Fibroblast of skin of left quadriceps (primary cell): ENCODE measurements at places on chromosomes 5 and 9.

DNA sequence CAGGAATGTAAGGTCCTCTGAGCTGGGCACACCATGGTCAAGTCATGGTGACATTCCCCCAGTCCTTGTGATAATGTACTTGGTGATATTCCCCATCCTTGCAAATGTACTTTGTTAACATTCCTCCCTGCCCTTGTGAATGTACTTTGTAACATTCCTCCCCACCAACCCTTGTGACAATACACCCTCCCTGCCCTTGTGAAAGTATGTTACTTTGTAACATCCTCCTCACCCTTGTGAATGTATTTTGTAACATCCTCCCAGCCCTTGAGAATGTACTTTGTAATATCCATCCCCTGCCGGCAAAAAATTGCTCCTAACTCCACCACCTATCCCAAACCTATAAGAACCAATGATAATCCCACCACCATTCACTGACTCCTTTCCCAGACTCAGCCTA lies 53.3 kb downstream of the RAPGEF6 start:
- DNase-seq, result no peak

DNA sequence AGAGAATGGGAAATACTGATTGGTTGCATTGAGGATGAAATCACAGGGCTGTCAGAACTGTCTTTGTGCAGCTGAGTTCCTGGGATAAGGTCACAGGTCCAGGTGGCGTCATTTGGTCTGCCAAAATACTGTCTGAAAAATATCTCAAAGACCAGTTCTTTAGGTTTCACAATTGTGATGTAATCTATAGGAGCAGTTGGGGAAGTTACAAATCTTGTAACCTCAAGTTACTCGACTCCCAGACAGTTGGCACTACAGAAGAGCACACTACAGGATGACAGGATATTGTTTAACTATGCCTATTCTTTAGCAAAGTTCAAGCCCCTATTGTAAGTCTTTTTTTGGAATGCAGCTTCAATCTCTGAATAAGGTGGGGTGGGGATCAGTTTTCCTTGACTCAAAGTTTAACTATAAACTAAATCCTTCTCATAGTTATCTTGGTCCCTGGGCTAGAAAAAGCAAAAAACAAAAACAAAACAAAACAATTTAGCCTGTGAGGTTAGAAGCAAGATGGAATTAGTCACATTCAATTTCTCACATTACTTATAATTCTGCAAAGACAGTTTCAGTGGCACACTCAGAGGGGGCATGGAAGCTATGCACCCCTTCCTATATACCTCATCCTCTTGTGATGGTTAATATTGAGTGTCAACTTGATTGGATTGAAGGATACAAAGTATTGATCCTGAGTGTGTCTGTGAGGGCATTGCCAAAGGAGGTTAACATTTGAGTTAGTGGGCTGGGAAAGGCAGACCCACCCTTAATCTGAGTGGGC lies 276.0 kb downstream of the AUH start:
- DNase-seq, result no peak

DNA sequence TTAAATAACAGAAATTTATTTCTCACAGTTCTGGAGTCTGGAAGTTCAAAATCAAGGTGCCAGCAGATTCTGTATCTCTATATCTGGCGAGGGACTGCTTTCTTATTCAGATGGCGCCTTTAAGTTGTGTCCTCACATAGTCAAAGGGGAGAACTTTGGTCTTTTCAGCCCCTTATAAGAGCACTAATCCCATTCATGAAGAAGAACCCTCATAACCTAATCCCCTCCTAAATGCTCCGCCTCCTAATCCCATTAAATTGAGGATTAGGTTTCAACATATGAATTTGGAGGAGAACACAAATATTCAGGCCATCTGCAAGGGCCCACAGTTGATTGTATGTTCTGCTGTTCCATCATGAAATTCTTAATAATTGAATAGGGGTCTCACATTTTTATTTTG lies 10.8 kb upstream of the CCDC152 start:
- DNase-seq, result no peak

DNA sequence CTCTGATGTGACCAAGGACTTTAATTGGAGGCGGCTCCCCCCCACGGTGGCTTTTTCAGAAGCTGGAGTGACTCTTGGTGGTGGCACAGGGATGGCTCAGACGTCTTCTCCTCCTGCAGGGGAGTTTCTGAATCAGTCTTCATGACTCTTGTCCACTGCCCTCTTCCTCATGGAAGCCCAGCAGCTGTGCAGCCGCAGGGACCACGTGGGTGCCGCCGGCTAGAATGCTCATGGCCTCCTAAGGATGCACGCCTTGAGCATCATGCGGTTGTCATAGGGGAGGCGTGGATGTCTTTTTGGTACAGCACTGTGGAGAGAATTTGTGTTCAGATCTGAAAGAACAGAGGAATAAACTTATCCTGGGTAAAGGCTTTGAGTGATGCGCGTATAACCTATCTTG lies 1.3 kb downstream of the TEX53 start:
- DNase-seq, result no peak

DNA sequence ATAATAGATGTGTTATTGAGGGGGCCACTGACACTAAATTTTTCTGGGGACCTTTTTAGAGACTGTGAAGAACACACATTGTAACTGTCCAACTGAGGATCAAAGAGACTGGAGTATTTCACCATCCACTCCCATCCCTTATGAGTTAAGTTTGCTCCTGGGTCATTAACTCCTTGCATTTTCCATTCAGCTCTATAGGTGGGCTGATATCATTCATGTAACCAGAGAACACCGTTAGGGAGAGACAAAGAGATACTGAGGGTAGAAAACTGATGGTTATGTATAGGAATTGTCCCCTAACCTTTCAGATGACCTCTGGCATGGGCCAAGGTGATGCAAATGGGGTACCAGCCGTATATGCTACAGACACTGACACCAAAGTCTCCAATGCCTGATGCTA lies 142.4 kb upstream of the TLR4 start:
- DNase-seq, result no peak

- DNase-seq, result peak; percentile 31
Measured at GRCh38 chr5:103424453-103425205, 138.0 kb downstream of the NUDT12 start.

GRCh38 chr5:68445257-68446069 lies 229.9 kb downstream of the PIK3R1 start:
- DNase-seq, result no peak

GRCh38 chr5:159359408-159359807 lies 29.1 kb upstream of the IL12B start:
- DNase-seq, result no peak

GRCh38 chr9:108831496-108832178 lies 24.1 kb downstream of the ACTL7B start:
- no peak for DNase-seq

GRCh38 chr5:36414869-36415282 lies 113.2 kb upstream of the RANBP3L start:
- DNase-seq, result peak; percentile 39

DNA sequence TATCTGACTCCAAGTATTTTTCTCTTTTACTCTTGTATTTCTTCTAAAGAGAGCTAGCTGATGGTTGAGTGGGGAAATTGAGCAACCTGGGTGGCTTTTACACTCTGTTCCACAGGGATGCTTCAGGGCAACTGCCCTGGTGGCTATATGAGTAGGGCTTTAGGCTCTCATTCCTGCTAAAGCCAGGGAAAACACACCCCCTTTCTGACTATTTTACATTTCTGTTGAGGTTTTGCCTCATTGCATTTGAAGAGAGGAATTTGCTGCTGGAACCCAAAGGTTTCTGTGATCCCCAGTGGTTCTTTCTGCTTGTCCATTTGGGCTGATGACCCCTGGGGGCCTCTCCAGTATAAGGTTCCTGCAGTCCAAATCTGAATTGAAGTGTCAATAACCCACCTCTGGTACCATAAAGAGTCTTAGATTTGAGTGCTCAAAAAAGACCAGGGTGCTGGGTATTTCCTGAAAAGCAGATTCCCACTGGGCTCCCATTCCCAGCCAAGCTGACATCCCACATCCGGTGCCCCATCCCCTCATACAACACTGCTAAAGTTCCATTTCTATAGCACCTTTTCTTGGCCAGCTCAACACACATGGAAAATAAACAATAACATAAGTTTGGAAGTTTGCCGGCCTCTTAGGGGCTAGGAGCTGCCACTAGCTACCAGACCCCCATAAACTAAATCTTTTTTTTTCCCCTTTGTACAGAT lies 59.5 kb downstream of the PAPPA start:
- no peak for DNase-seq

- DNase-seq, result no peak
Measured at GRCh38 chr5:22500556-22500955, 352.6 kb downstream of the CDH12 start.

- peak; percentile 87 for DNase-seq
Measured at GRCh38 chr5:14265570-14265969, 122.4 kb downstream of the TRIO start.

GRCh38 chr5:64939772-64940510 lies 171.2 kb downstream of the CWC27 start:
- no peak for DNase-seq

DNA sequence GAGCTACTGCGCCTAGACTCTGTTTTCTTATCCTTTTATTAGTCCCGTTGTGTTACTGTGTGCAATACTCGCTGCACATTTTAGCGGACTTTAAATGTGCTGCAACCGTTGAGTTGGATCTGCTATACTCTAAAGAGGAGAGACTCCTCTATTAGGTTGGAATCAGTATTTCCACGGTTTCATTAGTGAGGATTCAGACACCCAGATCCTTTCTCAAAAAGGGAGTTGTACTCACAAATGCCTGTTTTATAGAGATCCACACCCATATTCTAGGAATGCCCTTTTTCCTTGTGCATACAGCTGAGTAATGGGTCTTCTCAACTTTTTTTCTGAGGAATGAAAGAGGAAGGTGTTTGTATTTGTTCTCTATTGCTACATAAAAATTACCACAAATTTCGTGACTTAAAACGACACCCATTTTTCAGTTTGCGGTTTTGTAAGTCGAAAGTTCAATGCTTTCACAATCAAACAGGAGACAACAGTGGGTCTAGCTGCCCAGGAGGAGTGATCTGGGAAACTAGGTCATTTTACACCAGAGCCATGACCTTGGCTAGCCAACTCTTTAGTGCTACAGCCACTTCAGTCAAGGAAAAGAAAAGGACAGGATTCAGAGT lies 52.8 kb upstream of the SLC44A1 start:
- no peak for DNase-seq

- no peak for DNase-seq
Measured at GRCh38 chr5:55136521-55136920, 23.4 kb upstream of the GPX8 start.

- DNase-seq, result no peak
Measured at GRCh38 chr9:137295238-137295811, 6.7 kb downstream of the NRARP start.

DNA sequence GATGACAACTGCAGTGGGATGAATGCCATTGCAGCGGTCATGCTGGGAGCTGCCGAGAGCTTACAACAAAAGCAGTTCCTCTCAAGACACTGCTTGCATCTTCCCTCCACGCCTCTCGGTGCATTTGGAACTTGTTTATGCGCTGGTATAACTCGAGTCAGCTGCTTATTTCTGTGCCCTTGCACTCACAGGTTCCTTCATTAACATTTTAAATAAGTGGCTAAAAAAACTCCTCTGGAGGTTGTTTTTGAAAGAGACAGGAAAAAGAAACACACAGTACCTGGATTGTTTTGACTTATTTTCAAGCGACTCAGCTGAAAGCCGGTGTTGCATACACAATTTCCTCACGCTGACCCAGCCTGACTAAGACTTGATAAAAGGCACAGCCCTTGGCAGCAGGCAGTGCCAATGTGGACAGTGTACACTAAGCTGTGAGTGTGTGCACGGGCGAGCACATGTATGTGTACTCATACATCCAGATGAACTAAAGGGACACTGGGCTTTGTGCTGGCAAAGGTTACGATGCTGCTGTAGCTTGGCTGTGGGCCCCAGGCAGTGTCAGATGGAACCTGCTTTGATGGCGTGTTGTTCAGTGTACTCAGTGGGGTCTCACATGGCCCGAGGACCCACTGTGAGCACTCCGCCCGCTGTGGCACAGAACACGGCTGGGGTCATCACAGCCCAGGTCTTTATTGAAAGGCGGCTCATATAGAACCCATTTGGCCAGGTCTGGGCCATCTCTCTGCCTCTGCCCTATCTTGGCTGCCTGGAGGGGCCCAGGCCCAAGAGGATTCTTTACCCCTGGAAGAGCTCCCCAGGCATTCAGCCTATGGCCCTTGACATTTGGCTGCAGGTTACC lies 92.3 kb downstream of the ANKRD33B start:
- no peak for DNase-seq

DNA sequence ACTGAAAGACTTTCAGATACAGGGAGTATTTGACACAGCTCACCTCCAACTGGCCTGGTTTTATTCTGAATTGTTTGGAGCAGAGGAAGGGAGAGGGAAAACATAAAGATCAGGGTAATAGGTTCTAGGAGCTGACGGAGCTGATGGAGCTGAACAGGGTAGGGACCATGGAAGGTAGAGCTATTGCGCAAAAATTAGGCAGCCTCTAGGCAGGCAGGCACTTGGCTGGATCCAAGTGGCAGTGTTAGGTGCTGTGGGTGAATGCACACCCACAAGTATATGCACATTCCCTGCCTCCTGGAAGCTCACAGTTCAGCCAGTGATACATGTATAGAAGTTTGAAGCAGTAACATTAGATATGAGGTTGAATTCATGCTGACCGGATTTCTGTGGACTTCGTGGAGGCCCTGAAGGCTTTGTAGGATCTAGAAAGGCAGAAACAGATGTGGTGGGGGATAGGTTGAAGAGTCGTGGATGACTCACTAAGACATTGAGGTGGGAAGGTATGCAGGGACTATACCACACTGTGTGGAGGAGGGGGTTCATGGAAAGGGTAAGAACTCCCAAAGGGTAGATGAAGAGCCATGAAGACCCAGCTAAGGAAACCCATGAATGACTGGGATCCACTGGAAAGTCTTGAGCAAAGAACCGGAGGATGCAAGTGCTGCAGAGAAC lies 50.8 kb downstream of the WWC1 start:
- DNase-seq, result peak; percentile 57

DNA sequence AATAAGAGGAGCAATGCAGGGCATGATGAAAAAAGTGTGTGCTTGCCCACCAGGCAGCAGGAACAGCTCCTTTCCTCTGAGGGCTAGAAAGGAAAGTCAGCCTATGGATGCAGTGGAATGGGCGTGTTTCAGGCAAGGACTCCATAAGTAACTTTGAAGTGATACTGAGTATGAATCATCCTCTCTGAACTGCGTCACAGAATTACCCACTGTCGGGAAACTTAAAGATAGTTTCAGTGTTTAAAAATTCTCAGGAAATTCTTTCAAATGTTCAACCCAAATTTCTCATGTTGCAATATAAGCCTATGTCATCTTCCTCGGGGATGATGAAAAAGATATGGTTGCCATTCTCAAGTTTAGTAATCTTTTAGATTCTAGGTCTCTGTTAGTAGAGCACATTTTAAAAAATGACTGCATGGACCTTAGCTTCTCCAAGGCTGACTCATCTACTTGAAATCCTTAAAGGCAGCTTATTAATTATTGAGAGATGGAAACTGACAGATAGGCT lies 27.7 kb downstream of the PTCD2 start:
- peak; percentile 90 for DNase-seq
